ENCODE measurements at places on chromosomes 7 and 10.

DNA sequence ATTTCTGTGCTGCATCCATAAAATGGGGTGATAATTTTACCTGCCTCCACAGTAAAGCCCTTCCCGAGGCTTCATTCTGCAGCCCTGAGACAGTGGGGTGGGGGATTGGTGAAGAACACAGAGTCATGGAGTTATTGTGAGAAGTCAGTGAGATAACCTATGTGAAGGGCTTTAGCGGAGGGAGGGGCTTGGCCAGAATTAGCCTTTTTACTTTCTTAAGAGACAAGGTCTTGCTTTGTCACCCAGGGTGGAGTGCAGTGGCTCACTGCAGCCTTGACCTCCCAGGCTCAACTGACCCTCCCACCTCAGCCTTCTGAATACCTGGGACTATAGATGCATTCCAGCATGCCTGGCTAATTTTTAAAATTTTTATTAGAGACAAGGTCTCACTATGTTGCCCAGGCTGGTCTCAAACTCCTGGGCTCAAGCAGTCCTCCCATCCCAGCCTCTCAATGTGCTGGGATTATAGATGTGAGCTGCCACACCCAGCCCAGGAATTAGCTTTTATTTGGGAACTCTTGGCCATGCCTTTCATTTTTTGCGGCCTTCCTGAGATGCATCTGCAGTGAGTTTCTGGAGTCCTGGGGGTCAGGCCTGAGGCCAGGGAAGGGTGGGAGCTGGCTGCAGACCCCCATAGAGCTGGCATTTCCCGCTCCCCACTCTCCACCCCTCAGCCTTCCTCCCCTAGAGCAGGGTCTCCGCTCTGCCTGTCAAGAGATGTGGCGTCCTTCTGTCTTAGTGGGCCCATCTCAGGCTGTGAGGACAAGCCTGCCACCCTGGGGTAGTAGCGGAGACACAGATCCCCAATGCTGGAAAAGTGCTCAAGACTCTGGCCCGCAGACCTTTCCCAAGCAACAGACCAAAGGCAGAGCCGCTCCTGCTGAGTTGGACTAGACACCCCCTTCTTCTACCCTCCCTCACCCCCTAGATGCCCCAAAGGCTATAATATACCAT, 77.0 kb downstream of the ZMIZ1 start:
- H3K4me1 ChIP-seq, result peaks cover 88% of the 10 kb centered on the region
- H3K27me3 ChIP-seq, result no peaks in the 10 kb centered on the region
- H3K27ac ChIP-seq, result peak overlapping the region; percentile 92

GRCh38 chr7:94525923-94526322, 16.3 kb downstream of the CASD1 start:
- H3K27ac ChIP-seq, result no peak overlapping the region
- no peak for DNase-seq

GRCh38 chr10:125086691-125087090, 73.7 kb downstream of the CTBP2 start:
- peaks cover 16% of the 10 kb centered on the region for H3K36me3 ChIP-seq
- H3K27ac ChIP-seq, result no peak overlapping the region
- H3K4me1 ChIP-seq, result peaks cover 21% of the 10 kb centered on the region
- peak; percentile 34 for DNase-seq
- no peak overlapping the region for H3K4me3 ChIP-seq

DNA sequence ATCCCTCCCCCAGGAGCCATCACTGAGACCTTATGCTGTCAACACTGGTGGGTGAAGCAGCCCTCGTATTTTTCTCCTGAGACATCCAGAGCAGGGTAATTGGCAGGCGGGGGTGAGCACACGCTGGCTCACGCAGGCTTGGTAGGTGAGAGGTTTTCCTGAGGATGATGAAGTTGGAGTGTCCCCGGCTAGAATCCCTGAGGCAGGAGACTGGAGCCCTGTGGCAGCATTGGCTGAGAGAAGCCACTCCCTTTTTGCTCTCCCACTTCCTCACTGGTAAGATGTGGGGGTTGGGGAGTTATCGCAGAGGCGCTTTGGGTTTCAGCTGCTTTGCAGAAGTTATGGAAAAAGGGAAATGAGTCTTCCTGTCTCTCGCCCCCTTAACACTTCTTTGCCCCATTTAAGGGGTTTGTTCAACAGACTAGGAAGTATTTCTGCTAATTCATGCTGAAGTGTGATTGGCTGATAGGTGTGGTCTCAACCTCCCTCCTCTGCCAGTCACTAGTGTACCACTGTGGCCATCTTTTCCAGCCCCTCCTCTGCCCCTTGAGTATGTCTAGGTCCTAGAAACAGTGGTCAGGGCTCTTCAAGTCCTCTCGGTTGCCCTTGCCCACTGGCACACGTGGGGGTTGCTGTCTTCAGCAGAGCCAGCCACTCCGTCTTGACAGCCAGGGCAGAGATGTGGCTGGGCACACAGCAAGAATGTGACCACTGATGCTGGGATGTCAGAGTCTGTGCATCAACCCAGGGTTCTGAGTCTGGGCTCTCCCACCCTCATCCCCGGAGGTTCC, 5.7 kb downstream of the ARPC1B start:
- no peaks in the 10 kb centered on the region for H3K27me3 ChIP-seq
- peaks cover 33% of the 10 kb centered on the region for H3K36me3 ChIP-seq
- H3K4me3 ChIP-seq, result peak overlapping the region; percentile 37
- peaks cover 58% of the 10 kb centered on the region for H3K4me1 ChIP-seq
- peak overlapping the region; percentile 90 for H3K27ac ChIP-seq
- DNase-seq, result no peak

GRCh38 chr7:44967571-44968446, 11.0 kb downstream of the MYO1G start:
- peak; percentile 62 for DNase-seq
- H3K4me1 ChIP-seq, result peaks cover 1% of the 10 kb centered on the region
- H3K36me3 ChIP-seq, result no peaks in the 10 kb centered on the region

DNA sequence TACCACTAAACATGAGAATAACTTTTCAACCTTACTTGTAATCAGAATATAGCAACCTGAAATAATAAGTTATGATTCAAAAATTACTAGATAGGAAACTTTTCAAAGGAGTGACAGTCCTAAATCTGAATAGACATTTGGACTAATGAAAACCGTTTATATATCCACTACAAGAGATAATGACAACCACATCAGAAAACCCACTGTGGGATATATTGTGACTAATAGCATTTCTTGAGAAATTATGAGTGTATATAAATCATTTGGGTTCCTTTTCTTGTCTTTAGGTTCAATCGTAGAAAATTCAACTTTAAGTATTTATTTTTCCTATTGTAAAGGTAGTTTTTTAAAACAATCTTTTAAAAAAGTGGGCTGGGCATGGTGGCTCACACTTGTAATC, 170.2 kb upstream of the PRSS58 start:
- H3K4me1 ChIP-seq, result no peaks in the 10 kb centered on the region
- no peaks in the 10 kb centered on the region for H3K36me3 ChIP-seq
- no peak overlapping the region for H3K4me3 ChIP-seq
- no peak overlapping the region for H3K27ac ChIP-seq
- DNase-seq, result no peak
- H3K27me3 ChIP-seq, result no peaks in the 10 kb centered on the region

DNA sequence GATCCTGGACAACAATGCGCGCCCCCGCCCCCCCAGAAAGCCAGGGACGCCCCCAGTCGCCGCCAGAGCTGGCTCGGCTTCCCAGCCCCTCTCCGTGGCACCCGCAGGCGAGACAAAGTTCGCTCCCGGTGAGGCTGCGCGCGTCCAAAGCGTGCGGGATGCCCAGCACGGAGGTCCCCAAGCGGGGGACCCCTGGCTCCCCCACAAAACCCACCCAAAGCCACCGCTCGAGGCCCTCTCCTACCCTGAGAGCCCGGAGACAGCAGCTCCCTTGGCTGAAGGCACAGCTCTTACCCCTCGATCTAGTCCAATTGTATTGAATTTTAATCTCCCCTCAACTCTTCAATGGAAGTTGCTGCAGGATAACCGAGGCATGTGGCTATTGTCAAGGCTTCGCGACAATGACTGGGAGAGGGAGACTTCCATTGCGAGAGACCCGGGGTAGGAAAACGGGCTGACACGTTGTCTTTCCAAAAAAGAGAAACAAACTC, 305.3 kb downstream of the PRPF18 start:
- no peaks in the 10 kb centered on the region for H3K4me1 ChIP-seq
- no peak for DNase-seq
- H3K27ac ChIP-seq, result peak overlapping the region; percentile 49
- H3K36me3 ChIP-seq, result no peaks in the 10 kb centered on the region
- peaks cover 19% of the 10 kb centered on the region for H3K27me3 ChIP-seq

DNA sequence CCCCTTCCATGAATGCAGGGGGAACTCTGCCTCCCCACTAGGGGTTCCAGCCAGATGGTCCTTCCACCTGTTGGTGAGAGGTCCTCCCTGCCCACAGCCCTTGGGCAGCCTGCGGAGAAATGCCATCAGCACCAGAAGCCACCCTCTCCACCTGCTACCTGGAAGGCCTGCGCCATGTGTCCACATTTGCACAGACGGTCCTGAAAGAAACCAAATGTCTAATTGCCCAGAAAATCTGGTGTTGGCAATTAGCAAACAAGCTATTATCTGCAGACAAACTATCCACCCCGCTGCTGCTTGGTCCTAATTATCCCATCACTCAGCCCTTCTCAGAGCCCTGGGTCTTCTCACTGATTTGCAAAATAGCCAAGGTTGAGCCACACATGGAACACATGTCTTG, 32.3 kb downstream of the HSPA12A start:
- no peak for DNase-seq
- H3K36me3 ChIP-seq, result no peaks in the 10 kb centered on the region
- no peaks in the 10 kb centered on the region for H3K4me1 ChIP-seq

- DNase-seq, result no peak
- no peak overlapping the region for H3K27ac ChIP-seq
- no peaks in the 10 kb centered on the region for H3K27me3 ChIP-seq
- no peak overlapping the region for H3K4me3 ChIP-seq
These were observed 371.8 kb downstream of the MDFIC start for GRCh38 chr7:115293628-115294240.

- no peak for DNase-seq
- H3K4me3 ChIP-seq, result no peak overlapping the region
- no peaks in the 10 kb centered on the region for H3K4me1 ChIP-seq
- no peaks in the 10 kb centered on the region for H3K27me3 ChIP-seq
These were observed 14.6 kb downstream of the CHRM2 start for GRCh38 chr7:136883046-136883445.

DNA sequence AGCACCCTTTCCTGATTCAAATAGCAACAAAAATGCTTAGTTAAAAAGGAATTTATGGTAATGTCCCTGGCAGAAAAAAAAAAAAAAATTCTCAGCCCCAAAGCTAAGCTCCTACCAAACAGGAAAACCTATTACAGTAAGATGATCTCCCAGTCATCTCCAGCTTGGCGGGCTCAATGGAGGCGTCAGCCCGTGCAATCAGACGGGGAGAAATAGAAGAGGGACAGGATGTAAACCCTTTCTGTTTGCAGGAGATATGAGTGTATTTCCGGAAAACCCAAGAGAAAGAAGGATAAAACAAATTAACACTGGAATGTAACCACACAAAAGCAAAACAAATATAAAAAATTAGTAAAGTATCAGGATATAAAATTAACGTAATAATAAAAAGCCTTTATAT, 242.8 kb downstream of the TCERG1L start:
- no peaks in the 10 kb centered on the region for H3K36me3 ChIP-seq
- no peak for DNase-seq
- peaks cover 5% of the 10 kb centered on the region for H3K27me3 ChIP-seq
- H3K4me1 ChIP-seq, result no peaks in the 10 kb centered on the region
- no peak overlapping the region for H3K27ac ChIP-seq

GRCh38 chr10:122221958-122222357, 49.1 kb upstream of the BTBD16 start:
- no peaks in the 10 kb centered on the region for H3K27me3 ChIP-seq
- H3K27ac ChIP-seq, result no peak overlapping the region
- H3K36me3 ChIP-seq, result peaks cover 86% of the 10 kb centered on the region
- DNase-seq, result no peak
- H3K4me1 ChIP-seq, result no peaks in the 10 kb centered on the region

DNA sequence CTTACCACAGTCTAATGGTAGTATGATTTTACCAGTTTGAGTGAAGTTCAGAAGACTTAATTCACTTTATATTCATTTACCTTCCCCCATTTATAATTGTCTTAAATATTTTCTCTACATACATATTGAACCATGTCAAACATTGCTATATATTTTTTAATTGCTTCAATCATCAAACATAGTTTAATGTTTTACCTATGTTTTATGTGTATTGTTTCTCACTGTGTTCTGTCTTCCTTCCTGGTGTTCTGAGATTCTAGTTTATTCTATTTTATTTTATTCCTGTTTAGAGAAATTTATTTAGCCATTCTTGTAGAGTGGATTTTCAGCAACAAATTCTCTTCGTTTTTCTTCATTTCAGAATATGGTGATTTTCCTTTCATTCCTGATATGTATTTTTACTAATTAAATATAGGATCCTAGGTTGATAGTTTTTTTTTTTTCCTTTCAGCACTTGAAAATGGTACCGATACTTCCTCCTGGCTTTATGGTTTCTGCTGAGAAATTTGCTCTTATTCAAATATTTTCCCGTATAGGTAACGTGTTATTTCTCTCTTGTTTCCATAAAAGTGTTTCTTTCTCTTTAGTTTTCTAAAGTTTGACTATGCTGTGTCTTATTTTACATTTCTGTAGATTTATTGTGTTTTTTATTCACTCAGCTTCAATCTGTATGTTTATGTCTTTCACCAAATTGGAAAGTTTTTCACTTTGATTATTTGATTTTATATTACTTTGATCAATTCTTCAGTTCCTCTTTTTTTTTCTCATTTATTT, 201.8 kb upstream of the AGR3 start:
- H3K4me1 ChIP-seq, result no peaks in the 10 kb centered on the region
- DNase-seq, result no peak
- no peaks in the 10 kb centered on the region for H3K36me3 ChIP-seq
- H3K4me3 ChIP-seq, result no peak overlapping the region
- no peaks in the 10 kb centered on the region for H3K27me3 ChIP-seq
- no peak overlapping the region for H3K27ac ChIP-seq

- no peaks in the 10 kb centered on the region for H3K27me3 ChIP-seq
- no peak for DNase-seq
- H3K4me3 ChIP-seq, result no peak overlapping the region
- no peak overlapping the region for H3K27ac ChIP-seq
These were observed 11.7 kb downstream of the ORC5 start for GRCh38 chr7:104196161-104196560.

GRCh38 chr7:88224601-88225275, 4.9 kb upstream of the SRI start:
- no peak overlapping the region for H3K4me3 ChIP-seq
- no peaks in the 10 kb centered on the region for H3K4me1 ChIP-seq
- no peaks in the 10 kb centered on the region for H3K27me3 ChIP-seq
- no peak overlapping the region for H3K27ac ChIP-seq
- no peaks in the 10 kb centered on the region for H3K36me3 ChIP-seq

GRCh38 chr10:2111965-2112364, 374.6 kb upstream of the ADARB2 start:
- no peak overlapping the region for H3K4me3 ChIP-seq
- no peaks in the 10 kb centered on the region for H3K36me3 ChIP-seq
- DNase-seq, result no peak
- H3K27me3 ChIP-seq, result no peaks in the 10 kb centered on the region

GRCh38 chr7:39125846-39126245, 148.1 kb downstream of the POU6F2 start:
- no peak for DNase-seq
- H3K4me3 ChIP-seq, result no peak overlapping the region
- H3K27me3 ChIP-seq, result no peaks in the 10 kb centered on the region
- no peaks in the 10 kb centered on the region for H3K4me1 ChIP-seq

- DNase-seq, result no peak
- H3K4me3 ChIP-seq, result no peak overlapping the region
- H3K27ac ChIP-seq, result no peak overlapping the region
- H3K36me3 ChIP-seq, result no peaks in the 10 kb centered on the region
- H3K27me3 ChIP-seq, result peaks cover 14% of the 10 kb centered on the region
These were observed 219.2 kb downstream of the CCSER2 start for GRCh38 chr10:84547616-84548015.

- H3K27me3 ChIP-seq, result no peaks in the 10 kb centered on the region
- no peak overlapping the region for H3K4me3 ChIP-seq
- no peak overlapping the region for H3K27ac ChIP-seq
- H3K36me3 ChIP-seq, result no peaks in the 10 kb centered on the region
These were observed 282.9 kb downstream of the TWIST1 start for GRCh38 chr7:18834577-18834976.

All from upper lobe of right lung (tissue), 1 donor.